ENCODE measurements at places on chromosomes 13 and 19.

GRCh38 chr13:95564733-95565291, 12.3 kb downstream of the CLDN10 start:
- DNase-seq = no peak

- DNase-seq = no peak
Measured at GRCh38 chr19:16077984-16078758, 1.9 kb downstream of the TPM4 start.

- no peak for DNase-seq
Measured at GRCh38 chr13:50745542-50746115, 97.9 kb downstream of the DLEU7 start.

GRCh38 chr19:4645718-4646117, 6.4 kb downstream of the TNFAIP8L1 start:
- no peak for DNase-seq

GRCh38 chr19:1860042-1860775, 3.2 kb downstream of the KLF16 start:
- DNase-seq = no peak

- DNase-seq = no peak
Measured at GRCh38 chr13:78826312-78826711, 167.4 kb upstream of the OBI1 start.

DNA sequence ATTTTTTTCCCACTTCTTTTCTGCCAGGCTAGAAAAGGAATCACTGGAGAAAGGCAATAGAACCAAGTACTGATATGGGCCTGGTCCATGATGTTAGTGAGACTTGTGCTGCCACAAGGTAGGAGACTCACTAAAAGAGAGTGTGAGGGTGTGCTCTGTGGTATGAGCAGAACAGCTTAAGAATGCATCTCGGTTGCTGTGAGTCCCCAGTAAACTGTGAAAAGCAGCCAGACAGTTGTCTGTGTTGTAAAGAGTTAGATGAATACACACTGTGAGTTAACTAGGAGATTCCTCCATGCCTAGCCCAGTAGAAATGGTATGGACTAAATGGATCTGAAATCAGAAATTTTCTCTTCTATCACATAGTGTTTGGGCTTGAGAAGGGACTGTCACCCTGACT, 1177.3 kb upstream of the MIR17HG start:
- no peak for DNase-seq
